ENCODE measurements at places on chromosomes 7 and 10.

- peak; percentile 73 for DNase-seq
Observed at GRCh38 chr7:142632271-142633134, 116.8 kb upstream of the PRSS1 start.

DNA sequence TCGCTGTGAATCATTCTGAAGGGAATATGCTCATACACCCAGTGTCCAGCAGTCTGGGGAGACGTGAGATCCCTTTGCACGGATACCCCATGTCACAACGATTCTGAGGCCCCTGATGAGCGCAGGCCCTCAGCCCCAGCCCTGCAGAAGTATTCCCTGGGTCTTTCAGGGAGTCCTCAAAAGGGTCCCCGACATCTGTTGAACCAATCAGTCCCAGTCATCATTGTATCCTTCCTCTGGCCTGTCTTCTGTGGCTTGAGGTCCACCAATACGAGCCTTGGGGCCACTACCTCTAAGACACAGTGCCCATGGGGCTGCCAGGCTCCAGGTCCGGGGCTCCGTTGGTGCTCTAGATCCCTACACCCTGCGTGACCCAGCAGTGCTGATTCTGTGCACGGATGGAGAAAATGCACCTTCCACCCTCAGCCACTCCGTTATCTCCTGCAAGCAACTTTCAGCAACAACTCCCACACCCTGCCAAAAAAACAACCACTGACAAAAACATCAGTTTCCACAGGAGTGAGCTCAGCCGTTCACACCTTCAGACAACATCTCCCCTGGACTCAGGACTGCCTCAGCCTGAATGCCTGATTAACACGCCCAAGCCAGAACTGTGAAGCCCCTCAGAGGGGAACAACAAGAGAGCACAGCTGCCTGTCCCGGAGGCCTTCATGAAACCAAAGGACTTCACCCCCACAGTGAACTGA lies 46.9 kb upstream of the KDM7A start:
- no peak for DNase-seq

- DNase-seq, result peak; percentile 42
Observed at GRCh38 chr10:5812283-5813090, 747 bp downstream of the GDI2 start.

DNA sequence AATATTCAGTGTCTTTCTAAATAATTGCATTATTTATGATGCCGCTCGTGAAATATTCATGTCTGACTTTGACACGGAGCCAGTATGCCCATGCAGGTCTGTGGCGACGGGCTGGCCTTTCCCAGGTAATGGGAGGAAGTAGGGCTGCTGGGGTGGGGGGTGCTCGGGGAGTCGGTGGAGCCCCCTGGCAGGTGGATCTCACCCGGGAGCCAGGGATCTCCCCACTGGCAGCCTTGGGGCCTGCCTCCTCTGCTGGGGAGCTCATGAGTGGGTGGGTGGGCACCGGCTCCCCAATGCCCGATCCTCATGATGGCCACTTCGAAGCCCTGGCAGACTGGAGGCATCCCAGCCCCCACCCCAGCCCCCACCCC lies 52.8 kb downstream of the PWWP2B start:
- DNase-seq, result no peak

GRCh38 chr7:117044664-117045063 lies 91.4 kb downstream of the ST7 start:
- no peak for DNase-seq

GRCh38 chr7:156155988-156156733 lies 343.9 kb upstream of the SHH start:
- no peak for DNase-seq

DNA sequence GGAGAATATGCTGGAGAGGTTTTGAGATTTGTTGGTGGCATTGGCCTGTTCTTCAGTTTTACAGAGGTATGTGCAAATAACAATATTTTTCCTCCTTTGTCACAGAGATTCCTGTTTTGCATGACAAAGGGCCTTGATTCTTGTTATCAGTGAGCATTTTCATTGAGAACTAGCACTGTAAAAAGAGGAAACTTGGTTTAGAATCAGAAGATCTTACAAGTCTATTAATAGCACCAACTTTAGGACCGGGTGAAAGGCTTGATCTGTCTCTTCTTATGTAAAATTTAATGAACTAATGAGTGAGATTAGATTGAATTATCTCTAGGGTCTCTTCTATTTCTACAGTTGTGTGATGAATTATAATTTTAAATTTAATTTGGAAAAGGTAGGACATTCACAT lies 25.5 kb downstream of the TSPAN13 start:
- DNase-seq, result no peak

DNA sequence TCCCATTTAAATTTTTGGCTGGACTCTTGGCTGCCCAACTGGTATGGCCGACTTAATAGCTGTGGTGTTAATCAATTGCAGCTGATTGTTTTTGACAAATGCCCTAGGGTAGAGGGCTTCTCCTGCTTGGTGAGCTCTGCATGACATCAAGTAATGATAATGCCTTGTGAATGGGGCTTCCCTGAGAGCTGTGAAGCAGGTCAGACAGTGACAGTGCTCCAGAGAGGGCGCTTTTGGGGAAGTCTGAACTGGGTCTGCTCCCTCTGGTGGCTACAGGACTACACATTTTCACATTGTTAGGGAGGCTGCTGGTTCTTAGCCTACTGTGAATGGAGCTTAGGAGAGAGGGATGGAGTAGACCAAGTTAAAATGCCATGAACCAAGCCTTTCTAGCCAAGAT lies 98.8 kb downstream of the SDK1 start:
- peak; percentile 61 for DNase-seq

GRCh38 chr7:97873606-97874005 lies 1.4 kb upstream of the ASNS start:
- no peak for DNase-seq

DNA sequence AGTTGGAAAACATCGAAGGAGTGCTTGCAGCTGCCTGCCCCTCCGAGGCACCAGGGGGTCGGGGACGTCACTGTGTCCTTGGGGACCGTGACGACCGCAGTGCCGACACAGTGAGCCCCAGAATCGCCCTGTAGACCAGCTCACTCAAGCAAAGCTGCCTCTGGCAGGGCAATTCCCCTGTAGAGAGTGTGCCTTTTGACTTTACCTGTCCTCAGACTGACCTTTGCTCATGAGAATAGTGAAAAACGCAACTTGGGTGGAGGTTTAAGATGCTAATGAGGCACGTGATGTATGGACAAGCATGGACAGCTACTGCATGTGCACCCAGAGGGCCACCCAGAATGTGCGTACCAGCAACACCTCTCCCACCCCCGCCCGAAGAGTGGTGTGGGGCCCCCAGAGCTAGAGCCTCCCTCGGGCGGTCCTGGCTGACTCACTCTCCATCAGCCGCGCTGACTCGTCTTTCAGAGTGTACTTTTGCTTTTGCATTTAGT lies 271.9 kb downstream of the ADARB2 start:
- DNase-seq, result no peak

- DNase-seq, result no peak
Observed at GRCh38 chr7:157845203-157845835, 508.5 kb downstream of the DNAJB6 start.

DNA sequence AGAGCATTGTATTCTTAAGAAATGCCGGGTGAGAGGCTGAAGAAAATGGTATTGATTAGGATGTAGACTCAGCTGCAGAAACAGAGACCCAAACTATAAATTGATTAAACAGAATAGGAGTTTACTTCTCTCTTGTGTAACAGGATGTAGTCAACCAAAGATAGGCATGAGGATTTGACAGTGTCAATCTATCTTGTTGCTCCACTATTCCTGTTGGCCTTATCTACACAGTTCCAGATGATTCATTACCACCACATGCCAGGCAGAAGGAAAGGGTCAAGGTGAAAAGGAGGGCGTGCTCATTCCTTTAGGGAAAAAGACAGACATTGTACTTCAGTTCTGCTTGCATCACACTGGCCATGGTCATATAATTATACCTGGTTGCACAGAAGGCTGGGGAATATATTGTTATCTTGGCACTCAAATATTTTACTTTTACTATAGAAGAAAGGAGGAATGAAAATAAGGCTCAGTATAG lies 11.9 kb upstream of the DMTF1 start:
- DNase-seq, result no peak

GRCh38 chr10:60732198-60732806 lies 46.0 kb upstream of the CDK1 start:
- DNase-seq, result peak; percentile 91

DNA sequence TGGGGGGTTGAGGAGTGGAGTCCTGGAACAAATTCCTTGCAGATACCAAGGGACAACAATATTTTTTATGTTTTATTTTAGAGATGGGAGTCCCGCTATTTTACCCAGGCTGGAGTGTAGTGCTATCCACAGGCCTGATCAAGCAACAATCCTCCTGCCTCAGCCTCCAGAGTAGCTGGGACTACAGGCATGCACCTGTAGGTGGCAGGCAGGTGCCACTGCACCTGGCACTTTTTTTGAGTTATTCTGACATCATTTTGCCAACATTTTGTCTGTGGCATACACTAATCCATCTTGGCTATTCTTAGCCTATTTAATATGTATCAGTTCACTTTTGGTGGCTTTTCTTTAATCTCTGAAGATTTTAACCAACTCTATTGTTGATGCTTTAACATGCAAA lies 317.8 kb upstream of the MTPN start:
- peak; percentile 40 for DNase-seq

DNA sequence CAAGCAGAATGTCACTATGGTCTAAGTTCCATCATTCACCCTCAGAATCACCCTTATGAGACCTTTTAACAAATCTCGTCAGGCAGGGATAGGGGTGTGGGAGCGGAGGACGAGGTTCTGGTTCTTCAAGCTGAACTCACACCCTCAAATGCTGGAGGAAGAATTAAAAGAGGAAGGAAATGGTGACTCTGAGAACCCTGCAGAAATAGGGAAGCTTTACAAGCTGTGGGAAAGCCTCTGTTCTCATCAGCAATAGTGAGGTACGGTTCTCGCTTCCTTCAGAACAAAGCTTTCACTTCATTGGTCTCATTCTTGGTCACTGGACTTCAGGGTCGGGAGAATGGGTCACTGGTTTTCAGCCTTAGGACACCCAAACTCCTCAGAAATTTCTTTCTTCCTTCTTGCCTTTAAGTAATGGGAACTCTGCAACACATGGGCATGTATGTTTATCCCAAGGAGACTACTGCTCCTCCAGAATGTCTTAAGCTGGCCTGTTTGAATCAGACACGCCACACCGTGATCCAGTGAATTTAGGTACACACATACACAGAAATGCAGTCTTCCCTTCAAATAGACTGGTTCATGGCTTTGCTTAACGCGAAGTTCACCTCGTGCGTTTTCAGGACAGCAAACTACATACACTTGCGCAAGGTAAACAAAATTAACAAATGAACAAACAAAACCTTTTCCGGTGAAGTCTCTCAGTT lies 226.0 kb downstream of the SFMBT2 start:
- no peak for DNase-seq

- peak; percentile 64 for DNase-seq
Observed at GRCh38 chr10:55329796-55330195, 528.8 kb upstream of the PCDH15 start.

DNA sequence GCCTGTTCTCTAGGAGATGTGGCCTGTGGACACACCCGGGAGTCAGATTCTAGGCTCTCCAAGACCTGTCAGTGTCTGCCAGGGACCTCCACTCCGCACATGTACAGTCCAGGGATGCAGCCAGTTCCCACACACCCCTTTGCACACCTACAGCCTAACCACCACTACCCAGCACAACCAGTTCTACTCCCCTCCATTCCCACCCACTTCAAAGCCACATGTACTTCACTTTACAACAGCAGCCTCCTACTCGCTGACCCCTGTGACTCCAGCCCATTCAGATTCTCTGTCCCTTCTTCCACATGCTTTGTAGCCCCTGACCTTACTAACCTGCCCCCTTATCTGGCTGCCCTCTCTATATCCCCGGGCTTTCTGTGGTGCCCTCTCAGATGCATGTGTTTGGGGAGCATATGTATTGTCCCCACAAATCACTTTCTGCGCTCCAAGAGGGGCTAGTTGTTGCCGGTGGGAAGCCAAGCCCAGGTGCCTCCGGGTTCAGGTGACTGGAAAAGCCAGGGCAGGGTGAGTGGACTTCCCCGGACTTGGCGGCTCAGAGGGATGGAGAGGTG lies 7.2 kb downstream of the LBX1 start:
- DNase-seq, result no peak

- no peak for DNase-seq
Observed at GRCh38 chr7:74017125-74017524, 10.8 kb upstream of the ELN start.

DNA sequence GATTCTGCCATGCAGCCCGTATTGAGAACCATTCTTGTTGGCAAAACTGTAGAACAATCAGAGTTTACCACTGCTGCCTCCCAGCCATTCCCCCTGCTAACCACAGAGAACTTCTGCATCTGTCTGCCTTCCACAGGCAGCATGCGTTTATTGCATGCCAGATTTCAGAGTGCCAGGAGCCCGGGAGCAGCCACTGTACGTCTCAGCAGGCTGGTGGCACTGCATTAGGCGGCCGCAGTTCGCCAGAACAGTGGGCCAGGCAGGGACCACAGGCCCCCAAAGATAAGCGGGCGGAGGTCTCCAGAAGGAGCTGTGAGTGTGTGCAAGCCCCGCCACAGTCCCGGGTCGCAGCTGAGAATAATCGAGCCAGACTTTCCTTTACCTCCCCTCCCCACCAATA lies 31.8 kb downstream of the ZNF467 start:
- peak; percentile 63 for DNase-seq

All from NCI-H69 (cell line).